ENCODE measurements at places on chromosomes 13 and 19.

GRCh38 chr13:99646866-99647595 is 145.8 kb downstream of the TM9SF2 start:
- DNase-seq, result no peak

GRCh38 chr13:111919286-111919685 is 147.7 kb upstream of the SOX1 start:
- DNase-seq, result no peak

DNA sequence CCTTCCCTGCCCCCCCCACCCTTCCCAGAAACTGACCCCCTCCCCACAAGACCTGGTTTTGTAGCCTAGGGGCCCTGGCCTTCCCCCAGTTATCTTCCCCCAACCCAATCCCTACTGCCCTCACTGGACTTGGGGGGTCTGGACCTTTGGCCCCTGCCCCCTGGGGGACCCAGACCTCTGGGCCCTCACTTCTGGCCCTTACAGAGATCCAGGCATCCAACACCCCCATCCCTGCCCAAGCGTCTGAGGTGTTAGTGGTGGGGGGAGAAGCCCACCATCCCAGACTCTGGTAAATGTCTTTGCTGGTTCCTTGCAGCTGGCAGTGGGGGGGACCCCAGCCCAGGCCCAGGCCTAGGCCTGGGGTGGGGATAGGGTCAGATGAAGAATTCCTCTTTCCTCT is 3.5 kb upstream of the ZNF428 start:
- DNase-seq, result no peak

GRCh38 chr19:48646722-48647216 is 782 bp upstream of the CA11 start:
- no peak for DNase-seq

- DNase-seq, result no peak
Measured at GRCh38 chr13:40969169-40969901, 49.8 kb downstream of the ELF1 start.

- no peak for DNase-seq
Measured at GRCh38 chr13:77853703-77854102, 64.9 kb downstream of the EDNRB start.

DNA sequence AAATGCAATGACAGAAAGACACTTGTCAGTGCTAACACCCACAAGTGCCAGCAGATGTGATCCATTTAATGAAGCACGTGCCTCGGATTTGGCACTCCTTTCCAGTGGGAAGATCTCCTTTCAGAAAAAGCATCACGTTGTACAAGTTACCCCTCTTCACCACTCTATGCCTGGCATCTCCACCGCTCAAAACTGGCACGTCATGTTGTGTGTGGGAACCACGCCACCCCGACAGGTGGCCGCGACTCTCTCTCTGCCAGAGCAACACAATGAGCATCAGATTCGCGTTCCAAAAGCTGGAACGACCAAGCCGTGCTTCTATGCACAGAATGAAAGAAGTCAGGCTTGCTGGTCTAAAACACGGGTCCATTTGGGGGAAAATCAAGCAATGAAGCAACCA is 24.3 kb downstream of the TMTC4 start:
- no peak for DNase-seq

- no peak for DNase-seq
Measured at GRCh38 chr19:28940751-28941500, 272.0 kb downstream of the UQCRFS1 start.

DNA sequence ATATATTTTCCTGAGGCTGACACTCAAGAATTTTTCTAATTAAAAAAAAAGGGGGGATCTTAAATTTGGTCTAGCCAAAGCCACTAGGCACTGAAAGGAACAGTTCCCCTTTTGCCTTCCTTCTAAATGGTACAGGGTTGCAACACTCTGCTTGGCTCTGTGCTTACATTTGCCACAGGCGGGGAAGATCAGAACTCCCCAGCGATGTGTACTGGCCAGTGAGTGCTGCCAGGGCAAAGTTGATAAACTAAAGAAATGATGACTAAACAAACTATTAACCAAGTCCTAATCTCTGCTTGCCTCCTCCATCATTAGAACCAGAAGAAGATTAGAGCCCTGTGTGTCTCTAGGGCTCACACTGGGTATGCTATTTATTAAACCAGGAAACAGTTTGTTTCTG is 75.3 kb upstream of the SCEL start:
- DNase-seq, result no peak

DNA sequence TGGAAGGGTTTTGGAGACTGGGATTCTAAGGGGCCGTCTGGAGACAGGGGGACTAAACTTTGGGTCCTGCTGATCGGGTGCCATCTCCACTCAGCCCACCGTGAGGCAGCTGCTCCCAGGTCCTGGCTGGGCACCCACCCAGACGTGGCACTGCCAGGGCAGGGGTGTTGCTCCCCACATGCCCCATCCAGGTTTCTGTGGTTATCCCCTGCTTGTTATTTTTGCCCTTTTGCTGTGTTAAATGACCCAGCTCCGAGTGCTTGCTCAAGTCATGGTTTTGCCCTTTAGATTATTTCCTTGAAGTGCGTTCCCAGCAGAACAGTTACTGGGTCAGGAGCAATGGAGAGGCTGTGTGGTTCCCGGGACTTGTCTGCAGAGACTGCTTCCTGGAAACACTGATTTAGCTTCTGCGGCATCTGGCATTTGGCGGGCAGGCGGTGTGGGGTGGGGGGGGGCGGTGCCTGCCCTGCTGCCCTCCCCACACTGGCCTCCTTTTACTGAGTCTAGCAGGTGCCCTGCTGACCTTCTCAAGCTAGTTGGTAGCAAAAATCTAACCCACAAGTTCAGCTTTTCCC is 1.9 kb downstream of the RAB11B start:
- DNase-seq, result no peak

DNA sequence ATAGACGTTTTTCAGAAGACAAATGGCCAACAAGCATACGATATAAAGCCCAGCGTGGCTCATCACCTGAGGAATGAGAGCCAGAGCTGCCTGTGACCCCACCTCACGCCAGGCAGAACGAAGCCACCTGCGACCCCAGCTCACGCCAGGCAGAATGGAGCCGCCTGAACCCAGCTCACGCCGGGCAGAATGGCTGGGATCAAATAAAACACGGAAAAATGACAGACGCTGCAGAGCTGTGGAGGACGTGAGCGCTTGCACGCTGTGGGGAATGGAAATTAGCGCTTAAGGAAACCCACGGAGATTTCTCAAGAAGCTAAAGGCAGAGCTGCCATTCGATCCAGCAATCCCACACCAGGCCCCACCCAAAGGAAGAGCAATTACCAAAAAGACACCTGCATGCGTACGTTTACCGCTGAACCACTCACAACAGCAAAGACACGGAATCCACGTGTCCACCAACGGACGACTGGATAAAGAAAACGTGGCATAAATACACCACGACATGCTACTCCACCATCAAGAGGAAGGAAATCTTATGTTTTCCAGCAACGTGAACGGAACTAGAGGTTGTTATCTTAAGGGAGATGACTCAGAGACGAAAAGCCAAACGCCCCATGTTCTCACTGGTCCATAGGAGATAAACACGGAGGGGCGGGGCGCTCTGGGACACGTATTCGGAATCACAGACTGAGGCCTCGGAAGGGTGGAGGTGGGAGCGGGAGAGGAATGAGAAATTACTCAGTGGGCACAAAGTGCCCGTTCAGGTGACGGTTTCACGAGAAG is 30.7 kb upstream of the C13orf46 start:
- no peak for DNase-seq

GRCh38 chr13:30829145-30829832 is 76.8 kb upstream of the MEDAG start:
- no peak for DNase-seq

Data from NCI-H526 (cell line).